Activated CD8-positive, alpha-beta T cell treated with anti-CD3 and anti-CD28 coated beads, Interleukin-2, amount 10 ng/mL, durations not matched to agents 7 days and 5 days (primary cell): ENCODE measurements at places on chromosomes 4 and X.
A peak's percentile ranks its signal among the peaks of the same experiment; 100 is the strongest.

DNA sequence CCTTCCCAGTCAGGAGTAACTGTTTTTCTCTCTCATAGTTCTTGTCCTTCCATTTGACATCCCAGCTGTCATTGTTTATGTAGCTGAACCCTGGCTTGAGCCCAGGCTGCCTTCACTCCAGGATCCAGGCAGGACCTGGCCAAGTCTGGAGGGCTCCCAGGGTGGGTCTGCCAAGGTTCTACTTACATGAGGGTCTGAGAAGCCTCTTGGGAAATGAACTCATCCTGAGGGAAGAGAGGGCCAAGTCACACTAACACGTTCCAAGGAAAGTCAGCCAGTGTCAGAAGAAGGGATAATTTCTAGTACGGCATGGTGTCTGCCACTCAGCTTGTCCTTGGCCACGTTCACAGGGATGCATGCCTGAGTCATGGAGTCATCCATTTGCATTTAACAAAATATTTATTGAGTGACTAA lies 54.8 kb upstream of the SRD5A3 start:
- no peak overlapping the region for H3K4me3 ChIP-seq
- H3K27me3 ChIP-seq = no peaks in the 10 kb centered on the region
- H3K4me1 ChIP-seq = no peaks in the 10 kb centered on the region
- DNase-seq = no peak

DNA sequence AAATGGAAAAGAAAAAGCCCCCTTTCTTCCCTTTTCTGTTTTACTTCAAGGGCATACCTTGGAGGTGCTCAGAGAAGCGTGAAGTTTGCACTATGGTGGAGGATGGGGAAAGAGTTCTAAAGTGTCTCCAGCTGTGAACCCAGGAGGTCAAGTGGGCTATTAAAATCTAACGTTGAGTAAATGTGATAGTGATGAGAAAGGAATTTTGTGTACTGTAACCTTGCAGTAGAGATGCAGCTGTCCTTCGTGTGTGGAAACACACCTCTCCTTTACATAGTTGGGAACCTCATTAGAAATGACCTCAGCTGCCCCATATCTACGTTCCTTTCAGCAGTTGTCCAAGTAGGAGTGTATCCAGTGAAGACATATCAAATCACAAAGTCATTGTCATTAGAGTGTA lies 26.5 kb downstream of the ADH5 start:
- no peak for DNase-seq
- H3K4me3 ChIP-seq = no peak overlapping the region
- peaks cover 66% of the 10 kb centered on the region for H3K36me3 ChIP-seq
- no peak overlapping the region for H3K27ac ChIP-seq
- no peaks in the 10 kb centered on the region for H3K27me3 ChIP-seq

DNA sequence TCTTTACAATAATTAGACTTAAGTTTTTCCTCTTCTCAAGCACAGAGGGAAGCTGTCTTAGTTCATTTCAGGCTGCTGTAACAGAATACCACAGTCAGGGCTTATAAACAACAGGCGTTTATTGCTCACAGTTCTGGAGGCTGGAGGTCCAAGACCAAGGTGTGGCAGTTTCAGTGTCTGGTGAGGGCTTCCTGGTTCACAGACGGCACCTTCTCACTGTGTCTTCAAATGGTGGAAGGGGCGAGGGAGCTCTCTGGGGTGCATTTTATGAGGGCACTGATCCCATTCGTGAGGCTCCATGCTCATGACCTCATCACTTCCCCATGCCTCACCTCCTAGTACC lies 115.7 kb upstream of the MXRA5 start:
- no peaks in the 10 kb centered on the region for H3K4me1 ChIP-seq
- DNase-seq = no peak
- H3K36me3 ChIP-seq = no peaks in the 10 kb centered on the region
- H3K4me3 ChIP-seq = no peak overlapping the region
- no peak overlapping the region for H3K27ac ChIP-seq

DNA sequence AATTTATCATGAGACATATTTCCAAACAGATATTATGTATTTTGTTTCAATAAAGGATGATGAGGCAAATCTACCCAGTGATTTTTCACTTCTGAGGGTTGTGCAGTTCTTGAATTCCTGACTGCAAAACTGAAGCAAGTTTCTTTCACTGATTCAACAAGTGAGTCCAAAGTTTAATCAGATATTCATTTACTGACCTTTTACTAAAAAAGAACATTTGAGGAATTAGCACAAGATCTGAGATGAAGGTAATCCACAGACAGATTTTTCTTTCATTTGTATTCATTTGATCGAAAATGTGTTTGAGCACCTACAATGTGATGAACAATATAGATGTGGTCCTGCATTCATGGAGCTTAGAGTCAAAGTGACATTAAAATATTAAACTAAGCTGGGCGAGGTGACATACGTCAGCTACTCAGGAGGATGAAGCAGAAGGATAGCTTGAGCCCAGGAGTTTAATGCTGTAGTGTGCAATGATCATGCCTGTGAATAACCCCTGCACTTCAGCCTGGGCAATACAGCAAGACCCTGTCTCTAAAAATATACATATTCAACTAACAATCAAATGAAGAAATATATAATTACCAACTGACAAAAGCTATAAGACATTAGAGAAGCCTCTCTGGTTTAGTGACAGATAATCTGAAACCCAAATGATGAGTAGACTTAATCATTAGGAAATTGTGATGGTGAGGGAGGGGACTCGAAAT lies 76.6 kb downstream of the ANXA3 start:
- peaks cover 17% of the 10 kb centered on the region for H3K4me1 ChIP-seq
- DNase-seq = no peak
- no peaks in the 10 kb centered on the region for H3K36me3 ChIP-seq

GRCh38 chrX:11528623-11529022 lies 137.1 kb downstream of the ARHGAP6 start:
- H3K27ac ChIP-seq = no peak overlapping the region
- no peak overlapping the region for H3K4me3 ChIP-seq
- DNase-seq = no peak
- peaks cover 10% of the 10 kb centered on the region for H3K27me3 ChIP-seq
- no peaks in the 10 kb centered on the region for H3K4me1 ChIP-seq

- no peak overlapping the region for H3K27ac ChIP-seq
- H3K4me1 ChIP-seq = no peaks in the 10 kb centered on the region
- H3K27me3 ChIP-seq = no peaks in the 10 kb centered on the region
- no peak for DNase-seq
- no peak overlapping the region for H3K4me3 ChIP-seq
Observed at GRCh38 chrX:105116486-105116885, 104.0 kb downstream of the TEX13A start.

- H3K36me3 ChIP-seq = no peaks in the 10 kb centered on the region
- peak; percentile 22 for DNase-seq
- H3K4me1 ChIP-seq = peaks cover 19% of the 10 kb centered on the region
- H3K27me3 ChIP-seq = peaks cover 50% of the 10 kb centered on the region
Observed at GRCh38 chr4:113979148-113979904, at the start of gene ARSJ. TSS of gene ARSJ (minus strand) at chr4:113979647. CDS start at chr4:113978834, 813 bp downstream.

- H3K27ac ChIP-seq = peak overlapping the region; percentile 86
- H3K36me3 ChIP-seq = peaks cover 25% of the 10 kb centered on the region
- H3K27me3 ChIP-seq = no peaks in the 10 kb centered on the region
- H3K4me3 ChIP-seq = peak overlapping the region; percentile 51
- H3K4me1 ChIP-seq = peaks cover 42% of the 10 kb centered on the region
- peak; percentile 42 for DNase-seq
Observed at GRCh38 chrX:15151267-15152186, 118.4 kb downstream of the ASB9 start.

- H3K27me3 ChIP-seq = no peaks in the 10 kb centered on the region
- H3K27ac ChIP-seq = no peak overlapping the region
- no peak overlapping the region for H3K4me3 ChIP-seq
- DNase-seq = no peak
Observed at GRCh38 chr4:88296413-88297211, 12.3 kb upstream of the PPM1K start.

- H3K36me3 ChIP-seq = no peaks in the 10 kb centered on the region
- DNase-seq = no peak
Observed at GRCh38 chr4:165921546-165921945, 48.5 kb downstream of the TLL1 start.

DNA sequence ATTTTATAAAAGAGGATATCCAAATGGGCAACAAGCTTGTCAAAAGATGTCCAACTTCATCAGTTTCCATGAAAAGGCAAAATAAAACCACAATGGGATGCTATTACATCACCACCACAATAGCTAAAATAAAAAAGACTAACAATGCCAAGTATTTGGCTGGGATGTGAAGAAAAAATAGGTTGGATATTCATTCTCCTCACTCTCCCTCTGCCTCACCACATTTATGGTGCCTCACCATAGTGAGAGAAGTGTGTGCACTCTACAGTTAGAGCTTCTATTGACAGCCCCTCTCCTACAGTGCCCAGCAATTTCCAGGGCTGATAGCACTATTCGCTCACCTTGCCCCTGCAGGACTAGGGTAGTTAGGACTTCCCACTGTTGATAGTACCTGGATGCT lies 25.5 kb downstream of the VEGFC start:
- no peak for DNase-seq
- H3K27ac ChIP-seq = no peak overlapping the region
- H3K36me3 ChIP-seq = no peaks in the 10 kb centered on the region
- H3K4me3 ChIP-seq = no peak overlapping the region
- H3K27me3 ChIP-seq = no peaks in the 10 kb centered on the region

DNA sequence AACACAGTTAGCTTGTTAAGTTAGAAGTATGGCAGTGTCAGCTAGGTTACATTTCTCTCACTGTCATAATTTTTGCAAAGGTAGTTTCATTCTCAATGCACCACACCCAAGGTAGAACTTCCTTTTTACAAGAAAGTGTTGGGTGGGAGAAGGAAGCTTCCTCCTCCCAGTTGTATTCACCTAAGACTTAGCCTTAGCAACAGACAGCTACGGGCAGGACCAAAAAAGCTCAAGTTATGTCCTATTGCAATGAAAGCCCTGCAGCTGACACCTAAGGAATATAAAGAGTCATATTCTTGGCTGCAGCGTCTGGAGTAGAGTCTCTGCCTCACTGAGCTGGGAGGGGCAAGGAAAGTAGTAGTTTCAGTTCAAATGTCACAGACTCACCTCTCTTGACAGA lies 25.1 kb upstream of the PRDM8 start:
- DNase-seq = no peak
- H3K4me1 ChIP-seq = peaks cover 50% of the 10 kb centered on the region
- H3K4me3 ChIP-seq = peak overlapping the region; percentile 56
- peaks cover 20% of the 10 kb centered on the region for H3K36me3 ChIP-seq
- no peaks in the 10 kb centered on the region for H3K27me3 ChIP-seq

DNA sequence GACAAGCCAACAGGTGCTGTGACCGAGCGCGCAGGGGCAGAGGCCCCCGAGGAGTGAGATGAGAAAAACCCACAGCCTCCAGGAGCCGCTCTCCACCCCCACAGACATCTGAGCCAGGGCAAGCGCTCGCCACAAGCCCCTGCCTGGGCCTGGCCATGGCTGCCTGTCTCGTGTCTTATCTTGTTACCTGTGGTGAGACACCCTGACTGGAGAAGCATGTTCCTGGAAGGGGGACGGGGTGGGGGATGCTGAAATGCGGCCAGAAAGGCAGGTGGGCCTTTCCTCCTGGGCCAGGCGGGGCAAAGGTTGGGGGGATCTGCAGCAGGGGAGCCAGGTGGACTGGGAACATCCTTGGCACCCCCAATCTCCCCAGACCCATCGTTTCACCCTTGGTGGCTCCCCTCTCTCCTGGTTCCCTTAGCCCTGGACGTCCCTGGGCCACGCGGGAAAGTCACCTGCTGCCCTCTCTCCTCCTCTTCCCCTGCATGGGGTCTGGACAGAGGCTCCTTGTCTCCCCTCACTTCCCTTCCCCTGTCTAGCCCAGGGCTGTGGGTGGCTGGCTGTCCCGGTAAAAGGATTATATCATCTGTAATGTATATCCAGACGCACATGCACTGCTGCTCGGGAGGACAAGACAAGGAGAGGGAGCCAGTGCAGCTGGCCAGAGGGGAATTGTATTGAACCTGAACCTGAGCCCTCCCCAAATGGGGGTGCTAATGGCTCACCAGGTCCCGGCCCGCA lies 8.4 kb upstream of the DUSP9 start:
- peaks cover 21% of the 10 kb centered on the region for H3K27me3 ChIP-seq
- no peak for DNase-seq
- no peak overlapping the region for H3K4me3 ChIP-seq
- H3K36me3 ChIP-seq = no peaks in the 10 kb centered on the region
- H3K27ac ChIP-seq = no peak overlapping the region

GRCh38 chr4:153573881-153574802 lies 108.0 kb downstream of the TMEM131L start:
- no peak overlapping the region for H3K4me3 ChIP-seq
- peaks cover 64% of the 10 kb centered on the region for H3K4me1 ChIP-seq
- peak; percentile 83 for DNase-seq
- H3K27ac ChIP-seq = peak overlapping the region; percentile 75
- H3K36me3 ChIP-seq = peaks cover 35% of the 10 kb centered on the region
